Stimulated activated naive CD8-positive, alpha-beta T cell treated with anti-CD3 and anti-CD28 coated beads, Interleukin-15, amount 100 ng/mL, for 72 hours (primary cell): ENCODE measurements at places on chromosomes 5 and 9.

DNA sequence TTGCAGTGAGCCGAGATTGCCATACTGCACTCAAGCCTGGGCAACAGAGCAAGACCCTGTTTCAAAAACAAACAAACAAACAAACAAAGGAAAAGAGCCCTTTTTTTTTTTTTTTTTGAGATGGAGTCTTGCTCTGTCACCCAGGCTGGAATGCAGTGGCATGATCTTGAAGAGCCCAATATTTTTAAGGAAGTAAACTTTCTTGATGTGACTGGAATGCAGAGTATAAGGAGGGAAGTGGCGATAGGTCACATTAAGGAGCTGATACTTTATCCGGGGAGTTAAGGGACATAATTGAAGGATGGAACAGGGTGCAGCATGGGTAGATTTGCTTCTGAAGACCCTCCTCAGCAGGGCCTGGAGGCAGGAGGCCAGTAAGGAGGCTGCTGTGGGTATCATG is 13.0 kb downstream of the NAIF1 start:
- no peak for DNase-seq

GRCh38 chr9:110015759-110016158 is 192.2 kb downstream of the C9orf152 start:
- DNase-seq = no peak

GRCh38 chr9:11103525-11103924 is 490.7 kb upstream of the PTPRD start:
- DNase-seq = no peak

GRCh38 chr9:7961076-7961475 is 161.5 kb upstream of the DMAC1 start:
- DNase-seq = no peak

DNA sequence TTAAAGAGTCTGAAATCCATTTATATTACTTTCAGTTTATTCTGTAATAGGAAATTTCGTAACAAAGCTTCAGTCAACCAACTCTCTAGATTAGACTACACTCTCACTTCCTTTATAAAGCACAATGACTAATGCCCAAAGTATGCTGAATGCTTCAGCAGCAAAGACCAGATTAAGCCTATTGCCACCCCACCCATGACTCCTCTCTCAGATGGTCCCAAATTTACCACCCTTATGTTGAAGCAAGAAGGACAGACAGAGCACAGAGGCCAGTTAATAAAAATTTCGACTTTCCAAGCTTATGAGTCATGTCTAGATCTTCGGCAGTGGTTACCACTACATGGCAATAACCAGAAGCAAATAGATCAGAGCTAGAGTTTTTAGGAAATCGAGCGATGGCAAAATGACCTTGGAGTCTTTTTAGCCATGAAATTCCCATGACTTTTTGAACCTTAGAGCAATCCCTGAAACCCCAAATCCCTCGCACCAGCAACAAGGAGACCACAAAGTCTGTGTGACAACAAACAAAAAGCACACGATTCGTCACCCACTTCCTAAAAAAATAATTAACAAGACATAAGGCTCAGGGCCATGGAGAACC is 287.8 kb upstream of the RASA1 start:
- no peak for DNase-seq

GRCh38 chr5:154970759-154971158 is 29.9 kb downstream of the MRPL22 start:
- no peak for DNase-seq

DNA sequence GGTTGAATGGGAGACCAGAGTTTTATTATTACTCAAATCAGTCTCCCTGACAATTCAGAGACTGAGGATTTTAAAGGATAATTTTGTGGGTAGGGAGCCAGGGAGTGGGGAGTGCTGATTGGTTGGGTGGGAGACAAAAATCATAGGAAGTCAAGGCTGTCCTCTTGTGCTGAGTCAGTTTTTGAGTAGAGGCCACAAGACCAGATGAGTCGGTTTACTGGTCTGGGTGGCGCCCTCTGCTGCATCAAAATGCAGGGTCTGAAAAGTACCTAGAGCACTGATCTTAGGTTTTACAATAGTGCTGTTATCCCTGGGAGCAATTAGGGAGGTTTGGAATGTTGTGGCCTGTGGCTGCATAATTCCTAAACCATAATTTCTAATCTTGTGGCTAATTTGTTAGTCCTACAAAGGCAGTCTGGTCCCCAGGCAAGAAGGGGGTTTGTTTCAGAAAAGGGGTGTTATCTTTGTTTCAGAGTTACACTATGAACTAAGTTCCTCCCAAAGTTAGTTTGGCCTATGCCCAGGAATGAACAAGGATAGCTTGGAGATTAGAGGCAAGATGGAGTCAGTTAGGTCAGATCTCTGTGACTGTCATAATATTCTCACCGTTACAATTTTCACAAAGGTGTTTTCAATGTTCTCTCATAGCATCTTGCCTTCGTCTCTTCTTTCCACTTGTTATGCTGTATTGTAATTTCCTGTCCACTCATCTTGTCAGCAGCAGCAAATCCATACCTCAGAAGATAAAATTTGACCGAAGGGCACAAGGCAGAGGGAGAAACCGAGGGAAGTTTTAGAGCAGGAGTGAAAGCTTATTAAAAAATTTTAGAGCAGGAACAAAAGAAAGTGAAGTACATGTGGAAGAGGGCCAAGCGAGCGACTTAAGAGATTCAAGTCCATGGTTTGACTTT is 59.2 kb upstream of the CLINT1 start:
- peak; percentile 69 for DNase-seq

DNA sequence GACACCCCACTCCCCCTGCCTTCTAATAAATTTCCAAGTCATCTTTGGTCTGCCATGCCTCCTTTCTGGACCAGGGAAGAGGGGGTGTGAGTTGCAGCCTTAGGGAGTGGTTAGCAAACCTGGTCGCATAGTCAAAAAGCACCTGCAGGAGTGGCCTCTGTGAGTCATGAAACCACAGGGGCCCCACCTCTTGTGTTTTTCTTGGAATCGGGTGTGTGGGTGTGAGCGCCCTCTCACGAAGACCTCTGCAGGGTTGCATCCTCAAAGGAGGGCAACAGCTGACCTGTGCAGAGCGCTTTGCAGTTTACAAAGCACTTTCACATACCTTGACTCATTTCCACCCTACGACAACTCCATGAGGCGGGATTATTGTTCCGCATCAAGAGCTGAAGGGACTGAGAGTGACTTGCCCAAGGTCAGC is 36.8 kb upstream of the TEX48 start:
- peak; percentile 94 for DNase-seq

- no peak for DNase-seq
Measured at GRCh38 chr9:27369591-27369990, 72.6 kb upstream of the EQTN start.

GRCh38 chr5:177010153-177010552 is 3.6 kb upstream of the UIMC1 start:
- DNase-seq = no peak
